ENCODE measurements at places on chromosomes 16 and 17.

DNA sequence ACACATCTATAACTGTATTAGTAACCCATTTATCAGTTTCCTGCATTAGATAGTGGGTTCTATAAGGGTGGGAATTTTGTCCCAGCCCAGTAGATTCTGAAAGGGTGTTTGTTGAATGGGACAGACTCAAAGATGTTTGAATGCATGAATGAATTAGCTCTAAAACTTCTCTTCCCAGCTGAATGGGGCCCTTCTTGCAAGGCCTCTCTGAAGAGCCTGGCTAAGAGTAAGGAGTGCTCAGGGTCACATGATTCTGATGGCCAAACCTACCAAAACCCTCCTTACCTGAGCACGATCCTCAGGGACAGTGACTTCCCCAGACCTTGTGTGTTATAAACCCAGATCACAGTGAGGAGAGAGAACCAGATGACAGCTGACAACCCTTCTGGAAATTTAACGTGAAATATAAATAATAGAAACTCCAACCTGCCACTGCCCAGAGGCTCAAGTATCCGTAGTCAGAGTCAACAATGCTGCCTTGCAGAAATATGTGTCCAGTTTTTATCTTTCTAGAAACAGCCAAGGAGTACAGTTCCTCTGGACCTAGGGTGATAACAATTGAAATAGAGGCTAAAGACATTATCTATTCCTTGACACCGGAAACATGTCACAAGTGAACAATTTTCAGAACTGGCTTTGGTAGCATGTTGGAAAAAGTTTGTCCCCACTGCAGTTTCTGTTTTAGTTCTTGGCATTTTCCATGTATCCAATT is 268.9 kb upstream of the MAF start:
- DNase-seq, result no peak

GRCh38 chr16:85259832-85260167 is 147.5 kb upstream of the CIBAR2 start:
- DNase-seq, result no peak

GRCh38 chr17:74455821-74456220 is 10.6 kb upstream of the CD300A start:
- DNase-seq, result no peak

GRCh38 chr16:4557973-4558372 is 1.8 kb downstream of the C16orf96 start:
- DNase-seq, result no peak

GRCh38 chr16:88636488-88637265 is 1.7 kb upstream of the IL17C start:
- no peak for DNase-seq

GRCh38 chr17:55175788-55176427 is 88.9 kb upstream of the HLF start:
- no peak for DNase-seq

- DNase-seq, result no peak
Observed at GRCh38 chr16:57387598-57388354, 15.5 kb downstream of the CX3CL1 start.

- DNase-seq, result peak; percentile 54
Observed at GRCh38 chr17:40317345-40317873, 8.4 kb downstream of the RARA start.

GRCh38 chr16:19151310-19151709 is 16.7 kb upstream of the SYT17 start:
- DNase-seq, result no peak

DNA sequence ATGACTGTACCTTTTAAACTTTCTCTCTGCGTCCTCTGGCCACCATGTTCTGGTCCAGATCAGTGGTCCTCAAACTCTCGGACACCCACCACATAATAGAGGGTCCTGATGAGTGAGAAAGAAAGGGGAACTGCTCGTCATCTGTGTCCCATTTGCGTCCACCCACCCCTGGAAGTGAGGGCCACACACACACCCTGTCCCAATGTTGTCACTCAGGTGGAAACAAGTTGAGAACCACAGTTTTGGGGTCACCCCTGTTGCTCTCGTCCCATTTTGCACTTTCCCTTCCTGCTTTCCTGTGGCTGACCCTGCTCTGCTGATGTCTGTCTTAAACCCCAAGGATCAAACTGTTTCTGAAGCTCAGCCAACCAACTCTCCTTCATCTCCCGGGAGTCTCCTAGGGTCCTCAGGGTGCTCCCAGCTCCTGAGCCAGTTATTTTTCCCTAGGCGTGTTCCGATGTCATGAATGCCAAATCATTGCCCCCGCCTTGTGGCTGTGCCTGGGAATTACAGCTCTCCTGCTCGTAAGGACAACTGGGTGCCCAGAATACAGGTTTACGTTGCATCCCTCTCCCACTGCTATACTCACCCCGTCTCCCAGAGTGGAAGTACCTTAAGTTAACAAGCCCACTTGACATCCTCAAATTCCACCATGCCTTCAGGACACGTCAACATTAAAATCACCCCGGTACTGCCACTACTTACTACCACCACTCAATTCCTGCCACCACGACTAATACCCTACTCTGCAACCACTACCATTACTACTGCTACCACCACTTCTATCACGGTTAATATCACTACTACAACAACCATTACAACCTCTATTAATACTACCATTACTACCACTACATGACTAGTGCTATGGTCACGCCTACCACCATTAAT is 26.0 kb upstream of the HNF1B start:
- peak; percentile 45 for DNase-seq

DNA sequence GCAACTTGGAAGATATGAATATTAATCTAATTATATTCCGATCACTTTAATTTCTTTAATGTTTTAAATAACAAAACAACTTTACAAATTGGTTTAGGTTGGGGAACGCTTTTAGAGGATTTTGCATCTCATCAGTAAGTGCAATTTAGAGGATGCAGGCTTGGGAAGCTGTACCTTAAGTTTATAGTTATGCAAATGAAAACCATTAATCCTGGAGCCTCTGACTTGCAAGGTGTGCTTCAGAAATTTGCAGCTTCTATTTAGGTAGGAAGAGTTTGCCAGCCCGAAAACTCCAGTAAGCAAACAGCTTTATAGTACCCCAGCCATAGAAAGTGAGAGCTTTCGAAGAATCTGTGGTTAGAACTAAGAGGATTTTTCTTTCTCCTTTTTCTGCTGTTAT is 547.0 kb downstream of the MAF start:
- DNase-seq, result no peak

GRCh38 chr16:85316321-85316919 is 204.1 kb upstream of the CIBAR2 start:
- DNase-seq, result peak; percentile 70
